ENCODE measurements at places on chromosomes 7 and 10.
A peak's percentile ranks its signal among the peaks of the same experiment; 100 is the strongest.

DNA sequence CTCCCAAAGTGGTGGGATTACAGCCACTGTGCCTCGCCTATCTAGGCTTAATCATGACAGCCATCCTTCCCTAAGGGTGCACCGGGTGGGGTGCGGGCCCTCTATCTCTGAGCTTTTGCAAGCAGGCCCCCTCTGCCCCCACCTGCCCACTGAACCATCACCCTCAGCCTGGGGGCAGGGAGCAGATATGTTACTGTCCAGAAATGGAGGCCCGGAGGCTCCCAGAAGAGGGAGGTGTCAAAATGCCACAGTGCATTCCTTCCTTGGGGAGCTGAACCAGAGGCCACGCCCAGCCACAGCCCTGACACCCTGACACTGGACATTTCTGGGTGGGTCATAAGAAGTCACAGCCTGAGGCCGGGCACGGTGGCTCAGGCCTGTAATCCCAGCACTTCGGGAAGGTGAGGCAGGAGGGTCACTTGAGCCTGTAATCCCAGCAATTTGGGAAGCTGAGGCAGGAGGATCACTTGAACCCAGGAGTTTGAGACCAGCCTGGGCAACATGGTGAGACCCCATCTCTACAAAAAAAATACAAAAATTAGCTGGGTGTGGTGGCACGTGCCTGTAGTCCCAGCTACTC, 129.8 kb upstream of the TNRC18 start:
- no peak for DNase-seq

DNA sequence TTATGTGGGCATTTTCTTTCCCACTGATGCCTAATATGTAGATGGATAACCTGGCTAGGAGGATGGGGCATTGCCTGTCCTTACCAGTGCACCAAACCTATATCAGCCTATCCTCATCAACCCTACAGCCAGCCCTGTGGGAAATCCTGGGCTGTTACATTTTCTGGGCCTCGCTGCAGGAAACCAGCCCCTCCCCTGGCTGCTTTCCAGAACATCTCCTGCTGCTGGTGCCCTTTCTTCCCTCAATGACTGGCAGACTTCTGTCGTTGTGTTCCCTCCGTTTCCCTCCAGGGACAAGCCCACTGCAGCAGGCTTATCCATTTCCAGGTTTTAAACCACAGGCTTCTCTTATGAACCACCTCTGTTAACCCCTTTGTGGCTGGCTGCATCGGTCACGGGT, 486.1 kb upstream of the COBL start:
- no peak for DNase-seq

DNA sequence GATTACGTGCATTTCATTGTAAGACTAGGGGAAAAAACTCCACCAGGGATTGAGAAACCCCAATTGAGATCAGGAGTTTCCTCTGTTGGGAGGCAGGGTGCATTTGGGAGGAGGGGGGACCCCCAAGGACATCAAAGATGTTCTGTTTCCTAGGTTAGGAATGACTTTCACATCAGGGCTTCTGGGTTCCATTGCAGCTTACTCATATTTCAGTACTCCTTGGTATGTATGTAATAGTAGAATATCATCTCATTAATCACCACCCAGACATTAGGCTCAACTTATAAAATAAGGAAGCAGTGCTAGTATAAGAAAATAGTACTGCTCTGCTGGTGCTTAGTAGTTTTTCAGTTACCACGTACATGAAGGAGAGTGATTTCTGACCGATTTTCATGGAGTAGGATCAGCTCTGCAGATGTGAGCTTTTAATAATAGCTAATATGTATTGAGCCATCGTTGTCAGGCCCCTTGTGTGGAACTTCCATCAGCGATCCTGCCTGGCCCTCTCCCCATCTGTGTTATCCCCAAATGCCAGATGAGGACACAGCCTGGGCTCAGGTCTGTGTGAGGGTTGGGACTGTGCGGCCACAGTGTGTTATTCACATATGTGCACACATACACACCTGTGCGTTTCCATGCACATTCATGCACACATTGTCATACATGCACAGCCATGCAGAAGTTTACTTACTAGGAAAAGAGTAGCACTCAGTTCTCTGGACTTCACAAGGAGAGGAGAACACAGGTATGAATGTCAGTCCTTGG, 23.5 kb downstream of the UPP1 start:
- DNase-seq = no peak

DNA sequence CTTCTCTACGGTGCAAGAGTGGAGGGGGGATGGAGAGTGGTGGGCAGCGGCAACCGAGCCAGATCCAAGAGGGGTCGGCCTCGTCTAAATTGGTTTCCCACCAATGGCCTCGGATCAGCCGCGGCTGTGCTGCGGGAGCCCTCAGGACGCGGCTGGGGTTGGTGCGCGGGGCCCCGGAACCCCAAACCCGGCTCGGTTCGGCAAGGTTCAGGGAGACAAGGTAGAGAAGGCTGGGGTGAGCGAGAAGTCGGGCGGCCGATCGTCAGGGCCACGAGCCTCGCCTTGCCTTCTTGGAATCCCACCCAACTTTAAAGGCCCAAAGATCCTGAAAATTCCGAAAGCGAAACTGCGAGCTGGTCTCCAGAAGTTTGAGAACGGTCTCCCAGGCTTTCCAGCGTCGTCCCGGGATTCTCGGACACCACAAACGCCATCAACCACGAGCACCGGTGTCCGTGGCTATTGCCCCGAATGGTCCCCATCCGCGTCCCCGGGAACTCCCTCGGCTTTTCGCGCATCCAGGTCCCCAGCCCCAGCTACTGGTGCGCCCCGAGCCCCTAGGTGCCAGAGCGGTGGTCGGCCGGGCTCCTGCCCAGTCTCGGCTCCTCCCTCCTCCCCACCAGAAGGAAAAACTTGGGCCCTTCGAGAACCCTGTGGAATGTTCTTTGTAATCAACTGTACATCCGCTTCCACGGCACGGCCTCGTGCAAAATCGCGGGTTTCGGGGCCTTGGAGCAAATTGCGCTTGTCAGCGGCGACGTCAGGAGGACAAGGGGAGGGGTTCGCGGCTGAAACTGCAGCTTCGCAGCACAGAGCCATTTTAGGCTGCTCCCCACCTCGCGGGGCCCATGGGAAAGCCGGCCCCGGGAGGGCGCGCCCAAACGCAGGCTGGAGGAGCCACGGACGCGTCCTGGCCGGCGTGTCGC, 3.2 kb downstream of the SFMBT2 start:
- DNase-seq = peak; percentile 48

GRCh38 chr10:79140855-79141254, 72.1 kb downstream of the ZMIZ1 start:
- no peak for DNase-seq

GRCh38 chr10:22017283-22018020, 13.9 kb upstream of the DNAJC1 start:
- DNase-seq = no peak

DNA sequence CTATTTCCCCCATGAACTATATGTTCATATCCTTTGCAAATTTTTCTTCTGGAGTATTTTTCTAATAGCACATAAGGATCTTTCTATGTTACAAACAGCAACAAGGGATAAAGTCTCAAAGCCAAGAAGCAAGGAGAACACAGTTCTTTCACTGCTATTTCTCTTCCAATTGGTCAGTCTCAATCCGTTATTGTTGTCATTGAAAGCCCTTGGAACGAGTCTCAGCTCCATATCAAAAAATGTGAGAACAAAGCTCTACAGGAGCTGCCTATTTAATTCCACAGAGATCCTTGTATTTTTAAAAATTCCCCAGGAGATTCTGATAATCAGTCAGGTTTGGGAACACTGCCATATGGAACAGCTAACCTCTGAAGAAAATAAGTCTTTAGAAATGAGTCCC, 15.7 kb downstream of the SLC35B4 start:
- DNase-seq = no peak

GRCh38 chr10:19325581-19325980, 277.0 kb downstream of the MALRD1 start:
- no peak for DNase-seq

- no peak for DNase-seq
Observed at GRCh38 chr10:79001082-79001885, 67.5 kb upstream of the ZMIZ1 start.

DNA sequence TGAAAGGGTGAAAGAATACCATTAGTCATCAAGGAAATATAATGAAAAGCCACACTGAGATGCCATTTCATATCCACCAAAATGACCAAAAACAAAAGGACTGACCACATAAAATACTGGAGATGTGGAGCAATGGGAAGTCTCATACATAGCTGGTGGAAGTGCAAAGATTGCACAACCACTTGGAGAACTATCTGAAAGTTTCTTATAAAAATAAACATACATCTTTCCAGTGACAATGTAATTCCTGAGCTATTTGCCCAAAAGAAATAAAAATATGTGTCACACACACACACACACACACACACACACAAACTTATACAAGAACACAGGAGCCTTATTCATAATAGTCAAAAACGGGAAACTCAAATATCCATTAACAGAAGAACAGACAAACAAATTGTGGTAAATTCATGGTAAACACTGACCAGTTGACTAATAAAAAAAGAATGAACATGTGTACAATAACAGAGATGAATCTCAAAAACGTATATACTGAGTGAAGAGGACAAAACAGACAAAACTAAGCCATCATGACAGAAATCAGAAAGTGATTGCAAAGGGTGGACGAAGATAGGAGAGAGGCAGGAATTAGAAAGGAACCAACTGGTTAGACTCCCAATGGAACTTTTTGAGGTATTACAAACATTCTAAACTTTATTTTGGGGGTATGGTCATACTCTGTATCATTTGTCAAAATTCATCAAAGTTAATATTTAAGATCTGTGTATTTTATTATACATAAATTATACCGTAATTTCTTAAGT, 21.5 kb downstream of the WASL start:
- no peak for DNase-seq

DNA sequence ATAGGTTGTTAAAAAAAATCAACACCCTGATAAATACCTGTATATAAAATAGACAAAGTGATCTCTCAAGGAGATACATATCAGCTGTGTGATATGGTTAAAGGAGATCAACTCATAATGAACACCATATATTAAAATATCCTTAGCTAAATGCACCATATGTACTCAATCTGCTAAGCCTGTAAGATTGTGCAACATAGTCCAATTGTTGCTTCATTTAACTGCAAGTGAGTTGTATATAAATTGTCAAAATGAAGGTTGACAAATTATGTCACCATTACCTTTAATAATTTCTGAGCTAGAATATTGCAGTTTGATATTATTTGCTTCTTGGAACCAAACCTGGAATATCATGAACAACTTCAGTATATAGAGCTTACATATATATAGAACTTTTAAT, 283.7 kb downstream of the MALRD1 start:
- no peak for DNase-seq

DNA sequence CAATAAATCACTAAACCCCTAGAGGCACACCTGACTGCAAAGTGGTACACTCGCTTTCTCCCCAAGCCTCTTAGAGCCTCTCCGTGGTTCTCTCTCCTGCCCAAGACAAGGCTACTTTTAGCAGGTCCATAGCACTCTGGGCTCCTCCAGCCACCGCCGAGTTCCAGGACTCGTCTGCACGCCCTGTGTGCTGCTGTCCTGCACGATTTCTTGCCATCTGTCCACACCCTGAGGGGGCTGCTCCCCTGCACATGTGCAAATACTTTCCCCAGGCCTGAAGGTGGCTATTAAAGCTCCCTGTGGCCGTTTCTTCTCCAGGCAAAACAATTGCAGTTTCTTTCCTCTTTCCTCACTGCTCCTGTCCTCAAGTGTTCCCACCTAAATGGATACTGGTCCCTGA, 414.3 kb downstream of the PLXNA4 start:
- DNase-seq = no peak

DNA sequence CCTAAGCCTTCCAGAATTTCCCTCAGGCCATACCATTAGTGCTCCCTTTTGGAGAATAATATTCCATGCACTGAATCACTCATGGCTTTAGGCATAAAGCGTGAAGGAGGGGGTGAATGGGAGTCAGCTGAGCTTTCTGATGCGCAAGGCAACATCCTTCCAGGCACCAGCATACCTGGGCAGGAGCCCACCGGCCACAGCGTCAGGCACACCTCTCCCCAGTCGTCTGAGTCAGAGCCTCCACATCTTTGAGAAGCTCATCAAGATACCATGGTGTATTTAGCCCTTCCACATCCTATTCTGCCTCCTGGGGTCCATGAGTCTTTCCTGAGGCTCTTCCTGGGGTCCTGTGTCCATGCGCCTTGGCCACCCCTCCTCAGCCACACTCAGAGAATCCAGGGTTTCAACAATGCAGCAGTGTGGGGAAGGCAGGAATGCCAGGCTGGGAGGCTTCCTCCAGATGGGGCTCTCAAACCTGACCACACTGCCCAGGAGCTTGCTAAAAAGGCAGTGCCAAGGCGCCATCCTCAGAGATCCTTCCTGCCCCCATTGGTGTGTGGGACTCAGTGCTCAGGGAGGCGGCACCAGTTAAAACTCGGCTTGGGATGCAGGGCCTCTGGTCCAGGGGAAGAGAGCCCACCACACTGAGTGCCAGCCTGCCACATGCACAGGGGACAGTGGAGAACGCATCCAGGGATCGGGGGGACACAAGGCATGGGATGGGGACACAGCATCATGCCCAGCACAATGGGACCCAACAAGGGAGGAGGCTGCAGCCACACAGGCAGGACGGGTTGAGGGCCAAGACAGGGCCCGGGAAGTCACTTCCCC, 31.6 kb downstream of the RASGEF1A start:
- DNase-seq = no peak

GRCh38 chr10:119786117-119786769, 60.4 kb downstream of the INPP5F start:
- no peak for DNase-seq

DNA sequence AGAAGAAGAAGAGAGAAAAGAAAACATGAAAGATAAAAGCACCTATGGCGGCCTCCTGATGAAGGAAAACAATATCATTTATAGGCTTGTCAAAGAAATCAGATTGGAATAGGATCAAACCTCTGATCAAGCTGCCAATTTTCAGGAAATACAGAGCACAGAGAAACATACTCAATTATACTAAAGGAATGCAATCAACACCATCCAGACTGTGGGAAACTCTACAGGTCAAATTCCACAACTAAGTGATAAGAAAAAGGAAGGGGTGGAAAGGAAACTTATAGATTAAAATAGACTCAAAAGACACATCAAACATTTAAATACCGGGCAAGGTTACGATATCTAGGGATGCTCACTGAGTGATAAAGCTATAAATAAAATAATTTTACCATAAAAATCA, 39.3 kb downstream of the AOAH start:
- no peak for DNase-seq

Data from central memory CD4-positive, alpha-beta T cell (primary cell).